ENCODE measurements at places on chromosomes 16 and 17.

DNA sequence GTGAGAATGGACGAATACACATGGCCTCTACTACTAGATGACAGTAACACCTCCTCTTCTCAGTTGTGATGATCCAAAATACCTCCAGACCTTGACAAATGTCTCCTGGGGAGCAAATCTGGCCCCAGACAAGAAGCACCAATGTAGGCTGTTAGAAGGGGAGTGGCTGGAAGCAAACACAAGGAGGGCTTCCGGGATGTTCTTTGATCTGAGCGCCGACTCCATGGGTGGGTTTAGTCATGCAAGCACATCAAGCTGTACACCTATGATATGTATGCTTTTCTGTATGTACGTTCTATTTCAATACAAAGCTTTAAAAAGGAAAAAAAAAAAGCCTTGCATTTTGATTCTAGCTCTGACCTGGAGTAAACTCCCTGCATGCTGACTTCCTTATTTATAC lies 61.4 kb downstream of the ARHGAP17 start:
- no peak for DNase-seq

DNA sequence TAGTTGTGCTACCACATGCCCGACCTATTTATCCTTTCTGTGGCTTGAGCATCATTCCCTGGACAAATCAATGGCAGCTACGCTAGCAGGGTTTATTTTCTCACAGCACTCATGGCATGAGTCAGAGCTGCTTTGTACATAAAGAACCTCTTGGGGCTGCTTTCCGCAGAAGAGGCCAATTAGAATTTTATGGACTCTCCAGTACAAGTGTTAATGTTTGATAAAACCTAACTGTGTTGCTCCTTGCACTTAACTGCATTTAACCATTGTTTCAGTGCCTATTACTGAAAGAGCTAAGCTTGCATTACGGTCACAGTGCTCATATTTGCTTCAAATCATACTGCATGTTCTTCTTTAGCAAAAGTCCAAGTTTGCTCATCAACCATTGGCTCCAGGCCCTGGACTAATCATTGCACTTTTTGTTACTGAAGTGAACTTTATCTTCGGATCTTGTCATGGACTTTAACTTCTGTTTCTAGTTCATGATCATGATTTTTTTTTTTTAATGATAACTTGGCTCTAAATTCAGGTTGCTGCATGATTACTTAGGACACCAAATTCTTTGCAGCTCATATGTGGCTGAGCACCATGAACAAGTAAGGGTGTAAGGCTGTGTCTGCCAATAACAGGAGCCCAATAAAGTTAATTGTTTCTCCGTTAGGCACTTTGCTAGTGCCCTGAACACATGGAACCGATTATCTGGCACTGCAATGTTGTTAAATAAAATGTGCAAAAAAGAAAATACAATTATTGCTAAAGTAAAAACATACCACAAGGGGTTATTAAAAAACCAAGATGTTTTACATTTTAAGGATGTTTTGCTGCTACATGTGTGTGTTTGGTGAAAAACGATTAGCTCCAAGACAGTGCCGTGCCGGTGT lies 492.2 kb downstream of the KCNJ2 start:
- DNase-seq = no peak

GRCh38 chr17:3724378-3725077 lies 825 bp downstream of the HASPIN start:
- DNase-seq = no peak

- DNase-seq = peak; percentile 92
Observed at GRCh38 chr17:5191541-5192417, at the start of gene ZNF594. ZNF594 (minus strand) TSS chr17:5191868; CDS start chr17:5184256, 7,612 bp downstream.

- peak; percentile 89 for DNase-seq
Observed at GRCh38 chr16:29891525-29892457, 7.6 kb downstream of the SEZ6L2 start.

GRCh38 chr16:733382-734207 lies 6.7 kb downstream of the HAGHL start:
- DNase-seq = no peak

DNA sequence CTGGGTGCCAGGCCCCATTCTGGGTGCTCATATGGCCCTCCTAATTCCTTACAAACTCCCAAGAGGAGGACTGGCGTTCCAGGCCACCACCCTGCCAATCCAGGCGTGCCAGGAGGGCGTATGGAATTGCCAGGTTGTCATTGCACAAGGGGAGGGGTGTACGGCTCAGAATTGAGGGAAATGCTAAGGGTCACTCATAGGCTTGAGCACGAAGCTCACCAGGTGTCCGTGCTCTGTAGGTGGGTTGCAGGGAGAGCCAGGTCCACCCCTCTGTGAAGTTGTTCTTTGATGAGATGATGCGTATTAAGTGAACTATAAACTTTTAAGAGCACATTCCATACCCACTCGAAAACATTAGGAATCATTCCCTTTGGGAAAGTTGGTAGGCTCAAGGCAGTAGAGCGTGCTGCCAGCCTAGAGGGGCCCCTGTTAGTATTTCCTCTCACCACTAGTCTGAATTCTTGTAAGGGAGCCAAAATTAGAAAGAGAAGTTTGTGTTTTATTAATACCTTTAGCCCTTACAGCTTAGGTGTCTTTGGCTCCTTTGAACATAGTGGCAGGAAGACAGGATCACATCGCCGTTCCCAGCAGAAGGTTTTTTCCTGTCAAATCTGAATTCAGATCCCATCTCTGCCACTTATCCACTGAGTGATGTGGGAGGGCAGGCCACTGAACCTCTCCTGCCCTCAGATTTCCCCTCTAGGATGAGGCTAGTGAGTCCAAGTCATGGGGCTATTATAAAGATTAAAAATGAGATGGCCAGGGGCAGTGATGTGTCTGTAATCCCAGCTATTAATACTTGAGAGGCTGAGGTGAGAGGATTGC lies 38.7 kb upstream of the NFAT5 start:
- DNase-seq = no peak

- DNase-seq = no peak
Observed at GRCh38 chr16:78813661-78814311, 714.3 kb downstream of the WWOX start.

GRCh38 chr16:1471569-1472194 lies 3.1 kb downstream of the CLCN7 start:
- no peak for DNase-seq

GRCh38 chr16:28876019-28876659 lies 2.1 kb upstream of the ATP2A1 start:
- no peak for DNase-seq

DNA sequence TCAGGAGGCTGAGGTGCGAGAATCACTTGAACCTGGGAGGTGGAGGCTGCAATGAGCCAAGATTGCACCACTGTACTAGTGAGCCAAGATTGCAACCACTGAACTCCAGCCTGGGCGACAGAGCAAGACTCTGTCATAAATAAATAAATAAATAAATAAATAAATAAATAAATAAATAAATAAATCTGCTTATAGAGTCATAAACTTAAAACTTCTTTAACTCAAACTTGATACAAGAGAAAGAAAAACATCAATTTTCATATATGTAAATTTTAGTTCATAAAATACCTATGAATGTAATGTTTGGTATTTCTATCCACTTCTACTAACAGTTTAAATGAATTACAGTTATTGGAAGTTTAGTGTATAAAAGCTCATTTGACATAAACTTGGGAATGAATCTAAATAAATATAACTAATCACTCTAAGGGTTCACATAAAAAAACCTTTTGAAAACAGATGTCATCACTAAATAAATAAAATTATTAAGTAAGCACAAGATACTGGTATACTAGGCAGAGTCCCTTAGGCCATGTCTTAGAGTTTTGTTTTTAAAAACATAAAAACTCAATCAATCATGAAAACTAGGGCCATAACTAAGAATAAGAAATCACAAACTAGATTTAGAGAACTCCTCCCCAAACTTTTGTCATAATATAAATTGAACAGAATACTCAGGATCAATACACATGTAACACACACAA lies 54.1 kb downstream of the SMURF2 start:
- no peak for DNase-seq

DNA sequence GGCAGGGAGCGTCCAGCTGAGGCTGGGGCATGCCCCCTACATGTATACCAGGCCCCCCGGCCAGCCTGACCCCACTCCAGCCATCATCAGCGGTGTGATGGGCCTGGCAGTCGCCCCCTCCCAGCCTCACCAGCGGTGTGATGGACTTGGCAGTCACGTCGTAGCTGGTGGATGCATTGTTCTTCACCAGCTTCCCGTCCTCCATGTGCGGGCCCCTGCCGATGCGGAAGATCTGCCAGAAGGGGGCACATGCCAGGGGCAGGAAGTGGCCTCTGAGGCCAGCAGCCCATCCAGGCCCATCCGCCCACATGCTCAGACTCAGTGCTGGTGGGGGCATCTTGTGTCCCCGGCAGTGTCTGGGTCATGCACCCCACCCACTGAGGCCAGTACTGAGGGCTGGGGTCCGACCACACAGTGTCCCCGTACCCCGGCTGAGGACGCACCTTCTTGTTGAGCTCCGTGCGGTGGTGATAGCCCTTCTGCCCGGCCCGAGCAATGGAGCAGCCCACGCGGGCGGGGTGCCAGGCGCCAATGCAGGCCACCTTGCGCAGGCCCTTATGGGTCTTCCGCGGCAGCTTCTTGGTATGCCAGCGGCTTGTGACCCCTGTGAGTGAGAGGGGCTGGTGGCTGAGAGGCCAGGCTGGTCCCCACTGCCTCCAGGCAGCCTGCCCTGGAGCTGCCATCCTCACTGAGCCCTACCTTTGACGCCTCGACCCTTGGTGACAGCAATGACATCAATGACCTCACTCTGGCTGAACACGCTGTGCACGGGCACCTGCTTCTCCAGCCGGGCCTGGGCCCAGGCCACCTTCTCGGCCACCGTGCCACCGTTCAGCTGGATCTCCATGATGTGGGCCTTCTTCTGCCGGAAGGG lies 3.7 kb upstream of the MSRB1 start:
- DNase-seq = no peak

GRCh38 chr17:45973946-45974859 lies 24.8 kb upstream of the STH start:
- no peak for DNase-seq

DNA sequence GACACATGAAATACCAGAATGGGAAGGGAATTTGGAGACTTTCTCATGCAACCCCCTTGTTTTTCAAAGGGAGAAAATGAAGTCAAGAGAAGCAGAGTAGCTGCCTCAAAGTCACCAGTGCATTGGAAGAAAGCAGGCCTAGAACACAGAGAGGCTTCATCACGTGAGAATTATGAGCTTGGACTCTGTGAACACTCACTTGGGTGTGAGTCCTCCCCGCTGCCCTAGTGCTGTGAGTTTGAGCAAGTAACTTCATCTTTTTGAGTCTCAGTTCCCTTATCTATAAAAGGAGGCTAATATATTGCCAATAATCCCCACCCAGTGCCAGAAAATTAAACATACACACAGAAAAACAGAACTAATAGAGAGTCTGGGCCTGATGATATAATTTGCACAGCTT lies 315.8 kb downstream of the XYLT1 start:
- no peak for DNase-seq

DNA sequence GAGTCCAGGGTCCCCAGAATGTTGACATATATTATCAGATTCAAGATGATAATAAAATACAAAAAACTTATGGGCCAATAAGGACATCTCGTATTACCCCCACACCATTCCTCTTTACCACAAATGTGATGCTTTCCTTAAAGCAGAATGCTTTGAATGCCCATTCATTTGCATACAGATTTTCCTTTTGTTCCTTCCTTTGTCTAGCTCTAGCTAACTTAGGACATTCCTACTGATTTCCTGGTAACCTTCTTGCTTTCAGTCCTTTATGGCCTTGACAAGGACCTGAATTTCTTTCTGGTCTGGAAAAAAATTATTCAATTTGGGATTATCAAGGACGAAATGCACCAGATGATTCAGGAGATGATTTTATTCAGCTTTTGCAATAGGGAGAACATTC lies 304.0 kb downstream of the TMEM114 start:
- no peak for DNase-seq

DNA sequence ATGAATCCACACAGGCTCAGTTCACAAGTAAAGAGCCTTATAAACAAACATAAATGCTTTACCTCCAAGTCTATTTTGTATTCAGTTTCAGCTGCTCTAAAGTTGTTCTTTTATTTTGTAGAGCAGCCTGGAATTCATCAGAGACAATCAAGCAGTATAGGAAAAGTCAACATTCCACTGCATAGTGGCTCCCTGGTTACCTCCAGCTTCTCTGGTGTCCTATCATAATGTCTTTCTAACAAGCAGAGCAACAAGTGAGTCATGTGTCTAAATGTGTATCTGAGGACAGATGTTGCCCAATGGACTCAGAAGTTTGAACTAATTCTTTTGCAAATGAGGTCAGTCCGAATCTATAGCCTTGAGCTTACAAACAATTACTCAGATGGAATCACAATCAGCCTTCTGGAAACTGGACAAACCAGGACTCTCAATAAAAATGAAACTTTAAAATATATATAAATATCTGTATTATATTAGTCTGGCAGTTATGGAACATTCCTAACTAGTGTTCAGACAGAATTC lies 292.0 kb upstream of the TOM1L1 start:
- no peak for DNase-seq

GRCh38 chr16:29825145-29826044 lies 5.1 kb downstream of the MVP start:
- no peak for DNase-seq

GRCh38 chr17:17391668-17392370 lies 85.0 kb upstream of the MED9 start:
- DNase-seq = no peak

- DNase-seq = no peak
Observed at GRCh38 chr17:2691965-2692780, 19.4 kb downstream of the CLUH start.

GRCh38 chr17:73142872-73143381 lies 21.9 kb upstream of the SSTR2 start:
- DNase-seq = no peak

DNA sequence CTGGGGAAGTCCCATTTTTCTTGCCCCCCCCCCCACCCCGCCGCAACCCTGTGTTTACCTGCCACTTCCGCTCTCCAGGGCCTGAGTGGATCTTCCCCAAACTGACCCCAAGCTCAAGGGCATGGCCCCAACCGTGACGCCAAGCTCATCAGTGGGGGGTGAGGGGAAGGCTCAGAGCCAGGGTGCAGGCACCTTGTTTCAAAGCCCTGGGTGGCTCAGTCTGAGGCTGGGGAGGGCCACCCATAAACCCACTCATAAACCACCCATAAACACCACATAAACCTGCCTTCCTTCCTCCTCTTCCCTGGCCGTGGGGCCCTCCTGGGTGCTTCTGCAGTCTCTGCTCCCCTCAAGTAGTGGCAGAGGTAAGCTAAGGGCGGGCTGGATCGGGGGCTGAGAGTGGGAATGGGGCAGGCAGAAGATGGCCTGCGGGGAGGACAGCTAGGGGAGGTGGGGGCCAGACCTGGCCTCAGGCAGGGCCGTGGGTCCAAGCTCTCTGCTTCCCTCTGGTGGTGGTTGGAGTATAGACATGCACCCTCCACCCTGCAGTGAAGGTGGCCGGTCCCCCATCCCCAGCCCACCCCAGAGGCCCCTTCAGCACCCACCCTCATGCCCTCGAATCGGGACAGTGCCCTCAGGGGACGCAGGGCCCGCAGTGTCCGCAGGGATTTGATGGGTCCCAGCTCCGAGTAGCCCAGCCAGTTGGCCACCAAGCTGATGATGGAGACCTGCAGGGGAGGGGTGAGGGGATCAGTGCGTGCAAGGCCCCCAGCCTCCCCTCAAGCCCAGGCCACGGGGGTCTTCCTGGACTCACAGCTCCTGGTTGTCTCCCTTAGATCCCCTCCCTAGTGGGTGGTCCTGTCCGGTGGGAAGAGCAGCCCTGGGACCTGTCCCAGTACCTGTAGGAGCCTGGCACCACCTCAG lies 14.6 kb upstream of the CD79B start:
- peak; percentile 95 for DNase-seq
